ENCODE measurements at places on chromosomes 5 and 9.

- no peak for DNase-seq
Measured at GRCh38 chr5:74640954-74641734, 616 bp upstream of the ENC1 start.

- DNase-seq, result no peak
Measured at GRCh38 chr5:36643162-36643561, 36.8 kb downstream of the SLC1A3 start.

- DNase-seq, result no peak
Measured at GRCh38 chr5:176364765-176365350, 429 bp upstream of the ARL10 start.

DNA sequence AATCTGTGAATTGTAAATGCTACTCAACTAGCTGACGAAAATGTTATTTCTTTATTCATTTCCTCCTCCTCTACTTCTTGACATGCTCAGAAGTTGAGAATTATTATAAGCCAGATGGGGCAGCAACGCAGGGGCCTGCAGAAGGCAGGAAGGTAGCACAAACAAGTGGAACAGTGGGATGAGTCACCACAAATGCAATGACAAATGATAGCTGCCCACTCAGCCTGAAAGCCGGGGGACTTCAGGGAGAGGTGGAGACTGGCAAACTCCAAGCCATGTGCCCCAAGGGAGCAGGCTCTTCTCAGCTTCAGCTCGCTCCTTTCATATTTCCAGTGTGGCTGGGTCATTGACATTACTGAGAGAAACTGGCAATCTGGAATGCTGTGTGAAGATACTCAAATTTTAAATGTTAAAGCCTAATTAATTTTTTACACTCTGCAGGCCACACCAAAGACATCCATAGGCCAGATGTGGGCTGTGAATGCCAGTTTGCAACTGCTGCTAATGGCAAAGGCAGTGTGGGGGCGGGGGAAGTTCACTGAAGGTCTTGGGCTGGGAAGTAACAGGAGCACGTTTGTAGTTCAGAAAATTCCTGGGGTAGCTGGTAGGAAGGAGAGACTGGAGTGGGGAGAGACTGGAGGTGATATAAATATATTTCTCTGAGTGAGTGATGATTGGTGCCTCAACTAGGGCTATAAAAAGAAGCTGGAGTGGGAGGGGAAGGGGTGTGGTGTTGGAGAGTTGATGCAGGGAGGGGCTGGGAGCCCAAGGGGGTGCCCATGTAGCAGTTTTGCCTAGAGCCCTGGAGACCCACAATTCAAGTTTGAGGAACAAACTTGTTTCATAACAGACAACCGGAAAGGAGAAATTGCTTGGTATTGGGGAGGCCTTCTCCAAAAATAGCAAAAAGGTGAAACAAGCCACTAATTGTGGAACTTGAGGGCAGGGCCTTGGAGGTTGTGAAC, 20.8 kb upstream of the ADRB2 start:
- DNase-seq, result no peak

DNA sequence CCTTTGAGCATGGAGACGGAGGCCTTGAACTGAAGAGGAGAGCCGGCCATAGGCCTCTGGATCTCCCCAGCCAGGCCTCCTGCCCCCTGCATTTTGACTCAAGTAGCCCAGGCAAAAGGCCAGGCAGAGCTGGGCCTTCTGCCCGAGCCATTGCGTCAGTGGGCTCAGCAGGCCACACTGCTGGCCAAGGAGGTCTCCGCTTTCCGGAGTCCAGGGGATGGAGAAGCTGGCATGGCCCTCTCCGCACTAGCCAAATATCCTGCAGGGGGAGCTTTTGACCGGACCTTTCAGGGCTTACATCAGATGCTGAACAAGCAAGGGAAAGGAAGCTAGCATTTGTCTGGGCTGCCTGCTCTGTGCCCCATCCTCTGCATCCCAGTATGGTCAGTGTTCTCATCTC, 386.8 kb downstream of the TRIM36 start:
- DNase-seq, result no peak

DNA sequence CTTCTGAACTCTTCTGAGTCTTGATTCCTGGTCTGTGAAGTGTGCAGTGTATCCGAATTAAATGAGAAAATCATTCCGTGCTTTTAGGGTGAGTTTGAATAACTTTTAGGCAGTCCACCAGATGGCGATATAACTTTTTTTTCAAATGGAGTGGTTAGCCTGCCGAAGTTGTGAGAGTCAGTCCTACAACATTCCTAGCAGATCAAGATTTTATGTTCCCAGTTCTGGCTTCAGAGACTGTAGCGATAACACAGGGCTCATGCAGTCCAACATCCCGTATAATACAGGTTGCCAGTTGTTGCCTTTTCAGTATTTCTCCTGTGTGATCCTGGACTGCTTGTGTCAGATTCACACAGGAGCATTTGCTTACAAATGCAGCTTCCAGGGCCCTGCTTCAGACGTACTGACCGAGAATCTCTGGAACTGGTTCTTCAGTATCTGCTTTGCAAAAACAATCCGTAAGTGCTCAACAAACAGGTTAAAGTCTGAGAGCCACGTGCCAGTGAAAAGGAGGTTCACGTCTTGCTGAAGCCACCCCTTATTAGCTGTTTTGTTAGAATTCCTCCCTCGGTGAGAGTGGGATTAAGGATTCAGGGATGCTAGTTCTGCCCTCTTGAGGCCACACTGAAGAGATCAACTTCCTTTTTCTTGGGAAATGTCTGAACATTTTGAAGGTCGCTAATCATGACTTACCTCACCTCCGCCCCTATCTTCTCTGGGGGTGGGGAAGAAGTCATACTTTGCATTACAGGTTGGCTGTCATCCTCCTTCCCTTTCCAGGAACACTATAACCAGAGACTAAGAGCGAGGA, 22.8 kb downstream of the SMIM3 start:
- no peak for DNase-seq

DNA sequence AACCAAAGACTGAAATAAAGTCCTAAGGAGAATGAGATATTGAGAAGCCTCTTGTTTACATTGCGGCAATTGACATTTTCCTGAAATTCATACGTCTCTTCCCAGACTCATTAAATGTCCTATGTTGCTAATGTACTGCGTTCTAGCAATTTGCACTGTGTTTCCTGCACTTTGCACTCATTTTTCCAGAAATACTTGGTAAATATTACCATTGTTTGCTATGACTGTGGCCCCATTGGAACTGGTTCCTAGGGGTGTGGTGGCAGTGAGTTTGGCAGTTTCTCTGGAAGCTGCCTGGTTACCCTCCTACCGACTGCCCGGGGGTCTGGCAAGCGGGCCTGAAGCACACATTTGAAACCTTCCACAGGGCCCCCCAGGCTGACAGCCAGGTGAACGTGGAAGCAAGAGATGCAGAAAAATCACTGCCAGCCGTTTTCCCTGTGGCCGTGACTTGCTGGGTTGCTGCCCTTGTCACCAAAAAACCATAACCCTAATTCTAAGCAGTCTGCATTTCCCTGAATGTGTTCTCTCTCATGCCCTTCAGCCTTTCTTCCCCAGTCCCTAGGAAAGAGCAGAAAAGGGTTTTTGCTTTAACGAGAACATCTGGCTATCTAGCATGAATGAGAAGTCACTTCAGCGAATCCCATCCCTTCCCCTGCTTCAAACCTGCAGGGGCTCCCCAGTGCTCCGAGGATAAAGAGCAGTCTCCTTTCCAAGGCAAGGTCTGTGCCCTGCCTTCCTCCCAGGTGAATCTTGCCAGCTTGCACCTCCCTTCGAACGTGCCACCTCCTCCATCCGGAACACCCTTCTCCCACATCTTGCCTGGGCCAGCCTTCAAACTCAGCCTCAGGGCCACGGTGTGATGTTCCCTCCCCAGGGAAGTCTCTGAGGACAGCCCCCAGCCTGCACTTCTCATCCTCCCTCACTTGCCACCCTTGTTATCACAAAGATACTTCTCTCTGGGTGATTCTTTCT, 84.2 kb downstream of the AK8 start:
- no peak for DNase-seq
